ENCODE measurements at places on chromosomes 1 and 21.
A peak's percentile ranks its signal among the peaks of the same experiment; 100 is the strongest.

- DNase-seq, result no peak
Measured at GRCh38 chr1:40393173-40393572, 19.6 kb downstream of the SMAP2 start.

GRCh38 chr1:8777867-8778266, 39.6 kb downstream of the RERE start:
- no peak for DNase-seq

DNA sequence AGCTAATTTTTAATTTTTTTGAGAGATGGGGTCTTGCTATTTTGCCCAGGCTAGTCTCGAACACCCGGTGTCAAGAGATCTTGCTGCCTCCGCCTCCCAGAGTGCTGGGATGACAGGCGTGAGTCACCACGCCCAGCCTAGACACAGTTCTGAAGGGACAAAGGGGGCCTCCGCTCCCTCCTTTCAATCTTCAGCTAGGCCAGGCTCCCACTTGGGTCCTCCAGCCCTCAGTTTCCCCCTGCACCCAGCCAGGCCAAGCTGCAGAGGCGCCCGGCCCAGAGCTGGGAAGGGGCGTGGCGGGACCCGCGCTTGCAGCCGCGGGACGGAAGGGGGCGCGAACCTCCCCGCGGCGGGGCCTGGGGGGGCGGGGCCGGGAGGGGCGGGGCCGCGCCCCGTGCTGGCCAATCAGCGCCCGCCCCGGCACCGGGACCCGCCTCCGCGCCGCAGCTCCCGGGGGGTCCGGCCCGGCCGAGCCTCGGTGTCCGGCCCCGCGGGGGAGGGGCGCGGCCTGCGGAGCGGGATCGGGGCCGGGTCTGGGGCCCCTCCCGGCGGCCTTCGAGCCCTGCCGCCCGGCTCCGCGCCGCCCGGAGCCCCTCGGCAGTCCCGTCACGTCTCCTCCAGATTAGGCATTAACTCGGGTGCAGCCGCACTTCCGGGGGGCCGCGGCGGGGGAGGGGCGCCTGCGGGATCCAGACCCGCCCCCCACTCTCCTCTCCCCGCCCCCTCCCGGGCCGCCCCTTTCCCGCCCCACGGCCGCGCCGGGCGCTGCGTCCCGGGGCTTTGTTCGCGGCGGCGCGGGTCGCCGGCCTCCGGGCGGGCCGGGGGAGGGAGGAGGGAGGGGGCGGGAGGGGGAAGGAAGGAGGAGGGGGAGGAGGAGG, 559 bp upstream of the AGRN start:
- peak; percentile 71 for DNase-seq

GRCh38 chr1:55584526-55585401, 369.6 kb upstream of the USP24 start:
- no peak for DNase-seq

DNA sequence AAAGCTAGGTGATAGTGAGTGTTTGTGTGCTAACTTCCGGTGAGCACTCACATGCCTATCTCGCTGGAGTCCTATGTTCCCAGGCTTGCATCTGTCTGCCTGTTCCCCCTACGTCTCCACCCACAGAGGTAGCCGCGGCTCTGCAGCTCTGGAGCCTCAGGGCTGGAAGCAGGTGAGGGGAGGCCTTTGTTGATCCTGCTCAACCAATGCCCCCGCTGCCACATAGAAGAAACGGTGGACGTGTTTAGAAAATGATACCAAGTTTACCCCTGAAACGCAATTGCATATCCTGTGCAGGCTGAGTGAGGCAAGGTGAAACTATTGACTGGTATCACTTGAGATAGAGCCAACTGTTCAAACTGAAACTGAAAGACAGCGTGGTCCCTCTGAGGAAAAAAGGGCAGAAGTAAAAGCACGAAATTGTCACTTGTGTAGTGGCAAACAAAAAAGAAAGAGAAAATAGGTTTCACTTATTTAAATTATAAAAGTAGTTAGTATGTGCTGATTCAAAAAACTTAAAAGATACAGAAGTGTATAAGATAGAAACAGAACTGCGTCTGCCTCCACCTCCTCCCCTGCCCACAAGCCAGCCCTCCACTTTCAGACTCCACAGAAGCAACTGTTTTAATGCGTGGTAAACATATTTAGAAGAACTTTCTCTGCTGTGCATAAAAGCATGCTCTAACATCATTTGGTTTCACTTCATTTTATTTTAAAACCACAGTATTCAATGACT, 38.6 kb upstream of the ETS2 start:
- DNase-seq, result peak; percentile 18

GRCh38 chr1:68199603-68200002, 32.7 kb downstream of the WLS start:
- no peak for DNase-seq

DNA sequence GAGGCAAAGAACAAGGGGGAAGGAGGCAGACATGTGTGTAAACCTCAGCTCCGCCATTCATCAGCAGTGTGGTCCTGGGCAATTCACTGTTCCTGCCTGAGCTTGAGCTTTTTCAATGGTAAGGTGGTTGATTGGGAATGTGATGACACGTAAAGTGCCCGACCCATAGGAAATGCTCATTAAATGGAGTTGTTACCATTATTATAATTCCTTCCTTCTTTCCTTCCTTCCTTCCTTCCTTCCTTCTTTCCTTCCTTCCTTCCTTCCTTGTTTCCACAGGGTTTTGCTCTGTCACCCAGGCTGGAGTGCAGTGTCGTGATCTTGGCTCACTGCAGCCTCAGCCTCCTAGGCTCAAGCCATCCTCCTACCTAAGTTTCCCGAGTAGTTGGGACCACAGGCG, 4.3 kb downstream of the GPR37L1 start:
- DNase-seq, result no peak

DNA sequence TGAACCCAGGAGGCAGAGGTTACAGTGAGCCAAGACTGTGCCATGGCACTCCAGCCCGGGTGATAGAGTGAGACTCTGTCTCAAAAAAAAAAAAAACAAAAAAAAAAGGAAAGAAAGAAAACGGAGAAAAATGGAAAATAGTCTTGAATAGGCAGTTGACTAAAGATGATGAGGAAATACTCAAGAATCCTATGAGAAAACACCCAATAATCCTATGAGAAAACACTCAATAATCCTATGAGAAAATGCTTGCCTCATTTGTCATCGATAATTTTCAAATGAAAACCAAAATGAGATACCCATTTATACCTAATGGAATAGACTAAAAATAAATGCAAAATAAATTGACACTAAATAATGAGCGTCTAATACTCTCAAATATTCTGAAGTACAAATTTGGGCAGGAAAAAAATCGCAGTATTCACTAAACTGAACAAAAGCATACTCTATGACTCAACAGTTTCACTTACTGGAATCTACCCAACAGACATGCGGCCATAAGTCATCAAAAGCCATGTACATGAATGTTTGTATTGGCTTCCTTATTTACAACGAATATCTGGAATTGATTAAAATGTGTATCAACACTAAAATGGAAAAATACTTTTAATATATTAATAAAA, 733.9 kb upstream of the CHRM3 start:
- no peak for DNase-seq

DNA sequence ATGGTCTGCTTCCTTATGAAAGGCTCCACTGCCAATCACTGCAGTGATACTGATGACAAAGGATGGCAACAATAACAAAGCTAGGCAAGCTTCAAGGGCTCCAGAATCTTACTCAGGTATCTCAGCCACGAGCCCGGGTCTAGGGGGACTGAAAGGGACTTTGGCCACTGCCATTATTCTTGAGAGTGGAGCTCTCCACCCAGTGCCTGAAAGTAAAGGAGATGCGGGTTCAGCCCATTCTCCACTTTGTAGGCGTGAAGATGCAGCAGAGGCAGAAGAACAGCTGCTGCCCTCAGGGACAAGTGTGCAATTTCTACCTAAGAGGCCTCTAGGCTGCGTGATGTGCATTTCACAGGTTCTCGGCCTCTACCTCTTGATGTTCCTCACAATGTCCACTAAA, 31.4 kb upstream of the SLAMF9 start:
- no peak for DNase-seq

DNA sequence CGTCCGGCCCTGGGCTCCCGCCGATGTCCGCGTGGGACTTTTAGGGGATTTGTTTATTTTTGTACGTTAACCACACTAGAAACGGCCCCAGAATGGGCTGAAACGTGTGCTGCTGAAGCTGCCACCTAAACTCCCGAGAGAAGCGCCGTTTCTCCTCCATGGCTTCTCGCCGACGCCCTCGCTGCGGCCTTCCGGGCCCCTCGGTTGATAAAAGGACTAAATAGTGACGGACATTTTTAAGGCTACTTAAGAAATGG, 678 bp upstream of the PTTG1IP start:
- DNase-seq, result no peak

- no peak for DNase-seq
Measured at GRCh38 chr1:21298981-21299391, 8.7 kb upstream of the ECE1 start.

- no peak for DNase-seq
Measured at GRCh38 chr1:56566061-56566744, 13.2 kb downstream of the PLPP3 start.

DNA sequence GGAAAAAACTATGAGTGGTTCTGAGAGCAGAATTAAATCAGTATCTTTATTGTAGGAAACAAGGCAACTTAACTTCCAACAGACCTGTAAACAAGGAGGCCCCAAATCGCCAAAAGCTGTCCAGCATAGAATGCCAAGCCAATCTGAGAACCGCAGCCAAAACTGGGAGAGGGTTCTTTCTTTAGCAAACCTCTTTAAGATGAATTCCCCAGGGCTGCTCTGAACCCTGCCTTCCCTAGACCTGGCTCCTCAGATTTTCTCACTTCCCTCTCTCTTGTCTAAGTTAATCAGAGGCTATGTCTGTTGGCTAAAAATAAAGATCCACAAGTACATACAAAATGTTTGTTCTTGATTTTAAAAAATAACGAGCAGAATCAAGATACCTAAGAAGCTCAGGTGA, 141.4 kb downstream of the SMYD3 start:
- DNase-seq, result no peak

GRCh38 chr1:54355931-54356679, 50.1 kb downstream of the SSBP3 start:
- DNase-seq, result no peak

- DNase-seq, result no peak
Measured at GRCh38 chr1:25936947-25937346, 30.7 kb upstream of the STMN1 start.

DNA sequence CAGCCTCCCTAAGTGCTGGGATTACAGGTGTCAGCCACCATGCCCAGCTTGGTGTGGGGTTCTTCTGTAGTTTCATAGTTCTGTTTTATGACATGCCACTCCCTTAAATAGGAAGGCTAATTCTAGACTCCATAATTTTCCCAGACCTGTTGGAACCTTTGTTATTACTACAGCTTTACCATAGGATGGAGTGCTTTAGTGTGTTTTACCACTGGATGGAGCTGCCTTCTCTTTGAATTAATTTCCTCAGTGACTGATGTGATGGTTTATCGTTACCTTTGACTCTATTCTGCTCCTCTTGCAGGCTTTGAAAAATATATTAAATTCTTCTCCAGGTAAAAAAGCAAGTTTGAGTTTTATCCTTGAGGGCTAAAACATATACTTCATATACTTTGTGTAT, 84.6 kb upstream of the NEK7 start:
- DNase-seq, result no peak

DNA sequence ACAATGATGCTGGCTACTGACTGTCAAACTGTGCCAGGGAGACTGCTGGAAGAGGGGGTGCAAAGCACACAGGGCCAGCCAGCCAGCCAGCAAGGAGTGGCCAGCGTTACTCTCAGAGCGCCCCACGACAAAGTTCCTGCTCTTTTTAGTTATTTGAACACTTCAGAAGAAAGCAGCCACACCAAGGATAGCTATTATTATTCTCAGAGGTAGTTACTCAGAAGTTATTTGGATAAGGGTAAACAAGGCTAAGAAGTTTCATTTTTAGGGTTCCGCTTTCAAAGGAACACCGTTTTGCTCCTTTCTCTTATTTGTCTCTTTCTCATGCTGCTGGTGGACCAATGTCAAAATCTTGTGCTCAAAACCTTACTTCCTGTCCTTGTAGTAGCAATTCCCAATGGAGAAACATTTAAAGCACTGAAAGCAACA, 59.9 kb downstream of the VANGL2 start:
- no peak for DNase-seq

DNA sequence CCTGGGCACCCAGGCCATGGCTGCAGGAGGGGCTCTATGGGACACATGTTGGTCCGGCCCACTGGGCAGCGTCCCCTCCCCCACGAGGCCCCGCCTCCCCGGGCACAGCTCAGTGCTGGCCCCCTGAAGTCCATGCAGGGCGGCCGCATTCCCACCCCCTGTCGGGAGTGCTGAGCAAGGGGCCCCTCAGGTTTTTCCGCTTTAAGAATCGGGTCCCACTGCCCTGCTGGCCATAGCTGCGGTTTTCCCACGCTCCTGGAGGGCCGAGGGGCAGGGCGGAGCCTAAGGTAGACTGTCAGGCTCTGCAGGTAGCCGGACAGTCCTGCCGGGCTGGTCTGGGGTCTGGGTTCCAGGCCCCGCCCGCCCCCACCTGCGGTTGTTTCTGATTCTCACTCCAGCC, 43.5 kb upstream of the CCDC27 start:
- DNase-seq, result no peak
